Left forelimb (tissue), 1 donor: ENCODE measurements at places on chromosomes 12 and 14.
A peak's percentile ranks its signal among the peaks of the same experiment; 100 is the strongest.

DNA sequence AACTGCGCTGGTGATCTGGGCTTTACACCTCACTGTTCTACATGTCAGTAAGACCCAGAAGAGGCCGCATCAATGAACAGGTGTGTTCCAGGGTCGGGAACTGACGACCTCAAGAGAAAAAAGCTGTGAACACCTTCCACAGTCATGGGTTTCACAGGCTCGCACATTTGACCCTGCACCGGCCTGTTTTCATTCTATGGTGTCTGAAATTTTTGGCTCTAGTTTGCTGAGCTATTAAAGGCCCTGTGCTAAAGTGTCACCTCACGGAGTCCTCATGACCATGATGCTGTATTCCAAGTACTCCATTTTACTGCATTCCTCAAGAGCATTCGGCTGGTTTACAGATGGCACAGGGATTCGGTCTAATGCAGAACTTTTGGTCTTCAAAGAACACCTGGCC, 78.9 kb downstream of the KDM2B start:
- DNase-seq, result no peak

DNA sequence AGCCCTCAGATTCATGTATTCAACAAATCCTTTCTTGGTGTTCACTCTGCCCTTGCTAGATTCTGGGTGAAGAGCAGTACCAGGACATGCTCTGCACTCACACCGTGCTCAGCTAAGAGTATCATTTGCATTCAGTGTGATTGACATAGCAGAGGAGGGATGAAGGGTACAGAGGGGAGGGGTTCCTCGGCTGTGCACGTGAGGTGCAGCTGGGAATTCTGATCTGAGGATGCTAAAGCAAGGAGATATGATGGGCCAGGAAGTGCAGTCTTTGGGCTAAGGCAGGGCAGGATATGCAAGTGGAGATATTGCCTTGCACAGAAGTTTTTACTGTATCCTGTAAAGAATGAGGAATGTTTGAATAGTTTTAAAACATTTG, 108.6 kb downstream of the FGD4 start:
- no peak for DNase-seq

DNA sequence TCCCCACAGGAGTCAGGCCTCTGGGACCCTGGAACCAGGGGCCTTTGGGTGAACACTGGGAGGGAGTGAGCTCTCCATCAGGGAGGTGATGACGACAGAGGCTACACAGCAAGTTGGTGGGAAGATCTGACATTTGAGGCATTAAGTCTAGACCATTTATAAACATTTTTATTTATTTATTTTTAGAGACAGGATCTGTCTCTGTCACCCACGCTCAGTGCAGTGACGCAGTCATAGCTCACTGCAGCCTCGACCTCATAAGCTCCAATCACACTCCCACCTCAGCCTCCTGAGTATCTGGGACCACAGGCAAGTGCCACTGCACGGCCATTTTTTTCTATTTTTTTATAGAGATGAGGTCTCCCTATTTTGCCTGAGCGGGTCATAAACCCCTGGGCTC, 53.6 kb downstream of the TEAD4 start:
- DNase-seq, result no peak

- DNase-seq, result no peak
Measured at GRCh38 chr12:108033090-108033489, 96.0 kb upstream of the WSCD2 start.

GRCh38 chr12:28390761-28391385, 200.6 kb downstream of the CCDC91 start:
- no peak for DNase-seq

- no peak for DNase-seq
Measured at GRCh38 chr14:75662966-75663365, 1.9 kb downstream of the TTLL5 start.

DNA sequence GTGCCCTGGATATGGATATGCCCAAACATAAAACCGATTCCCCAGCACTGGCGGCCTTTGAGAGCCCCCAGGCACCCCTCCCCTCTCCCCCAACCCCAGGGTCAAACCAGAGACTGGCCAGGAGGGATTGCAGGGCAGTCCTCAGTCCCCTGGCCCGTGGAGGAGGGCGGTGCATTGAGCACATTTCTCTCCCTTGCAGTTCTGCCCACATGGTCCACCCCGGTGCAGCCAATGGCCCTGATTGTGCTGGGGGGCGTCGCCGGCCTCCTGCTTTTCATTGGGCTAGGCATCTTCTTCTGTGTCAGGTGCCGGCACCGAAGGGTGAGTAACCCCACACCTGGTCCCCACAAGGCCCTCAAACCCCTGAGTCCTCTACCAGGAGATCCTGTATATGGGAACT, 3.4 kb upstream of the GPR162 start:
- DNase-seq, result no peak

DNA sequence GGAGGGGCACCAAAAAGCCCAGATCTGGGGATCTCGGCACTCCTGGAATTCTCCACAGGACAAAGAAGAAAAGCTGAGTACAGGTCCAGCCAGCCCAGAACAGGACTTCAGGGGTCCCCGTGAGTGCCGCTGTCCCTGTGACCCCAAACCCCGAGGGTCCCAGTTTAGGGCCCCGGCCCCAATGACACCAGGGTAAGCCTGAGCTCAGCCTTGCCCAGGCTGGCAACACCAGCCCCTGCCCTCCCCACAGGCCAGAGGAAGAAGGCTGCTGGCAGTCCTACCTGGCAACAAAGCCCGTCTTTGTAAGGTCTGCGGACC, 1.8 kb downstream of the CDK2AP1 start:
- DNase-seq, result no peak

DNA sequence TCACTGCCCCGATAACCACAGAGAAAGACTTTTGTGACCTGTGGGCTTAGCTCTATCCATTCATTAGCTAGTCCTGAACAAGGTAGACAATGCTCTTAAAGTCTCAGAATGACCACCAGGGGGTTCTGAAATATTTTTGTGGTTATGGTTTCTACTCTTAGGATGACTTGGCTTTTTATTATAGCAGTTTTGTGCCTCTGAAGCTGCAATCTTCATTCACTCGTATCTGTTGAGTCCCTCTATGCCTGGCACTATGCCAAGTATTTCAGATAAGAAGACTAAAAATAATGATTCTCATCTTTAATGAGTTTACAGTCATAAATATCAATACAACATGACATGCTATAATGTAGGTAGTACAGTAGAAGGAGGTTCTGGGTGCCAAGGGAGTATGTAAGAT, 130.8 kb upstream of the TRHDE start:
- no peak for DNase-seq

- DNase-seq, result no peak
Measured at GRCh38 chr12:120125792-120126634, 9.5 kb upstream of the RAB35 start.

DNA sequence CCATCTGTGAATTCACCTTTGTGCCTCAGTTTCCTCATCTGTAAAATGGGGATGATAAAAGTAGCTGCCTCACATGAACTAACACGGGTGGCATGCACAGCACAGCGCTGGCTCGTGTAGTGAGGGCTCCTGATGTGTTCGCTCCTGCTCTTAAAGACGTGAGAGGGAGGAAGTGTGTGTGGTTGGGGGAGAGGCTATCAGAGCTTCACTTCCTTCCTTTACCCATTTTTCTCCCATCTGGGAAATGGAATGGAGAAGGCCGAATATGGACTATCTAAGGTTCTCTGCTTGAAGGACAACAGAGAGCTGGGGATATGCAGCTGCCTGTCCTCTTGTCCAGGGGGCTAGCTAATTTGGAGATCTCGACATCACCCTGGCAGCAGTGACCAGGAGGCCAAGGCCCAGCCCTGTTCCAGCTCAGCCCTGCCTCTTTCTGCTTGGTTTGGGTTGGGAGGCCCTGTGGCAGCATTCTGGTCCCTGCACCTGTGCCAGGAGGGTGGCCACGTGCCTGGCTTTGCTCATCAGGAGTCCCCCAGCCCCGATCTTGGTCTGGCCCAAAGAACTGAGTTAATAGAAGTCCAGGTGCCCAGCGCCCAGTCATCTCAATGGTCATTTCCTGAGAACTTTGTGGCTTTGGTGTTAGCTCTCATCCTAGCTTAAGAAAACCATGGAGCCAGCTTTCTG, 44.5 kb upstream of the ESRRB start:
- DNase-seq, result no peak

DNA sequence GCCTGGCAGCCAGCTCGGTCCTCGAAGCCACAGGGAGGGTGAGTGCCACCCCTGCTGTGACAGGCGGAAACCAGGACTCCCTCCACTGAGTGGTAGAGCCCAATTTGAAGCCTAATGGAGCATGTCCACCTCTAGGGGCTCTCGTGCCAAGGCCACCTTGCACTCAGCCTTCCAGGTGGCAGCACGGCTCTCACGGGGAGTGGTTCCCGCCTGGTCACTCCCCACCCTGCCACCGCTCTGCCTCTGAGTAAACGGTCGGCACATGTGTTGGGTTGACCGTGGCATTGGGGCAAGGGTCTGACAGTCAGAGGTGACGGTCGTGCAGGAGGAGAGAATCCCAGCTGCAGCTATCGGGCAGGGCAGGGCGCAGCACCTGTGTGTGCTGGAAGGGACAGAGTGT, 34.8 kb downstream of the IL31 start:
- no peak for DNase-seq

GRCh38 chr14:89723930-89724627, 230.5 kb downstream of the EFCAB11 start:
- no peak for DNase-seq

DNA sequence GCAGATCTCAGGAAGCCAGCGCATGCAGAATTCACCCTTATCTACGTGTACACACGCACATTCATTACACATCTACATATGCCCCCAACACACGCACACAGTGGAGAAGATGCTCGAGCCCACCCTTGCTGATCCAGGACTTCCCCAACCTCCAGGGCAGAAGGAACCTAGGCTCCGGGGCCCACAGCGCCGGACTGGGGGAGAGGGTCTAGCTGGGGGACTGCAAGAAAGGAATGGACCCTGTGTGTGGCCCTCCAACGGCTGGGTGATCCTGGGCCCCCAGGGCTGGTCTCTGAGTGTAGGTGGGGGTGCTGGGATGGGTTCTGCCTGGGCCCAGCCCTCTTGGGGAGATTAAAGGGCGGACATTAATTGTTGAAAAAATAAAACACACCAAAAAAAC, 128.1 kb upstream of the C14orf180 start:
- DNase-seq, result peak; percentile 31

GRCh38 chr12:83630526-83630925, 943.8 kb downstream of the TMTC2 start:
- no peak for DNase-seq

DNA sequence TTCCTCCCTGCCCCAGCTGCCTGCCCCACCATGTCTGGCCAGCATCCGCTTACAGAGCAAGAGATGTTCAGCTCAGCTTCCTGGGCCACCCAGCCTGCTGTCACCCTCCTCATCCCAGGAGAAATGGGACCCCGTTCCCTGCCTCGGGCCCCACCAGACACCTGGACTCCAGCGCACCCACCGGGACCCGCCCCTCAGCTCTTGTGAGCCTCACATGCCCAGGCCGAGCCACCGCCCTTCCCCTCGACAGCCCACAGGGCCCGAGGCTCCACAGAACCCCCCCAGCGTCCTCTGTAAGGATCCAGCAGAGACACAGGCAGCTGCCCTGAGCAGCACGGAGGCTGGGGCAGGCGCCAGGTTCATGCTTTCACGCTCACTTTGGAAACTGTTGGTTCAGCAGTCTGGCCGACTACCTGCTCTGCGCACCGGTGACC, 18.4 kb upstream of the C14orf180 start:
- no peak for DNase-seq

DNA sequence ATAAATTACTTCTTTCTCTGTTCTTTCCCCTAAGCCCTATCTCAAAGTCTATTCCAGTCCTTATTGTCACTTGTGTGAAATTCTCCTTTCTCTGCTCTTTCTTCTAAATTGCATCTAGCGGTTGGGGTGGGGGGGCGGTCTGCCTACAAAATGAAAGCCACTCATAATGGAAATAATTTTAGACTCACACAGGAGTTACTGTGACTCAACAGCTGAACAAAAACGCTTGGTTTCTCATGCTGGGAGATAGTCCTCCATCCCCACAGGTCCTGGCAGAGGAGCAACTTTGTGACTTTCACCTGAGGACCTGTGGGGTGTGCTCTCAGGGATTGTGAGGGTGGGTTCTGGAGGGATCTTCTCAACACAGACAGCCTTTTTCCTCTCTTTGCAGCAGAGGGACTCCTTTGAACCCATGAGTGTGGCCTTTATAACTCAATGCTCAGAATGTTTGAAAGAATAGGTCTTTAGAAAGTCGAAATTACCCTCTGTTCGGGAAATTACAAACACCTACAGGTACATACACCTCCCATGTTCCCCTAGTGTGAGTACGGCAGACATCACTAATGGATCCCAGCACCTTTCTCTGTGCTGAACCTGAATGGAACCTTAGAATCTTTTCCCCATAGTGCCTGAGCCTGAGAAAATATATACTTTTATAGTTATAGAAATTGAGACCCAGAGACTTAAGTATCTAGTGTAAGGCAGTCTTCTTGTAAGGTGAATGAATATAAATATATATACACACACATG, 109.7 kb downstream of the CHST11 start:
- no peak for DNase-seq

DNA sequence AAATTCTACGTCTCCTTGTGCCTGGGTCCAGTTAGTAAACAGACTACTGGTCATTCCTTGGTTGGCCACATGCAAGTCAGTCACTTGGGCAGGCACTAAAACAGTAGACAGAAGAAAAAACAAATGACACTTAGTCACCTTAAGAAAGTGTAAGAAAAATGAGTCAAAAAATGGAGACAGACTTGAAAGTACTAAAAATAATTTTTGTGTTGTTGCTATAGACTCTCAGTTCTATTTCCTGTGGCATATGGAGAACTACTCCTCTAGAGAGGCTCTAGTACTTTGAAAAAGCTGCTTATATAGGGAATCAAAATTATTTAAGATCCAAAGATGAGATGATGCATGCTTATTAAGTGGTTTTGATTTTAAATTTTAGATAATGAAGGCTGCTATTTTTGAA, 56.0 kb downstream of the PTPRB start:
- DNase-seq, result no peak
